ENCODE measurements at places on chromosomes 5 and 9. TPM values are rescaled to one million over a fixed set of nuclear protein-coding genes. Genes with fewer than 3 reads are reported as not detected.

PCDHGA5 gene
- not detected for total RNA-seq

DNA sequence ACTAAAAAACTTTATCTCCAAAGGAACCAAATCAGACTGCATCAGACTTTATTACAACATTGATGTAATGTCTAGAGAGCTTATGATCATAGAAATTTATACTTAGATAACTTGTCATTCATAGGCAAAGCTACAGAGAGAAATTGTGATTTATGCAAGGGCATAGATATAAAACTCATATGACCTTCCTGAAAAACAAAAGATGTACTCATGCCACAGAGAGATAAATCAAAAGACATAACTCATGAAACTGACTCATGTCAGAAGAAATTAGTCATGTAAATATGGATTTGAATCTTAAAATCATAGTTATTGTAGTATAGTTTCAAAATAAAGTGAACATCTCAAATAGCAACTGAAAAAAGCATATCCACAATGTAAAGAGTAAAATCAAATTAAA, 186.2 kb downstream of the GABBR2 start:
- DNase-seq = no peak

- no peak for DNase-seq
Measured at GRCh38 chr9:6782345-6782744, 24.6 kb downstream of the KDM4C start.

GRCh38 chr5:132674671-132675506, 1.1 kb downstream of the IL4 start:
- DNase-seq = no peak

DNA sequence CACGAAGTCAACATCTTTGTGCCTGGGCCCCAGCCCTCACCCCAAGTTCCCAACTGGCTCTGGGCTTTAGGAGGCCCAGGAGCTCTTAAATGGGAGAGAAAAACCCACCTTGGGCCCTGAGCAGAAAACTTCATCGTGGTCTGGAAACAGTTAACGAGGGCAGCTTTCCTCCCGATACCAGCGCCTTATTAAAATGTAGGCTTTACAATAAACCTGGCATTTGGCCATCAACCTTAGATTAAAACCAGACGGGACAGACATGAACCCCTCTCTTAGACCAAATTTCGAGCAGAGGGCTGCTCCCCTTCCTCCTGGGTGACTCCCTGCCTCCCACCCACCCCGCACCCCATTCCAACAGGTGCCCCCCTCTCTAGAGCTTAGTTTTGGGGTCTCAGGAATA, 39.4 kb downstream of the PRRX2 start:
- no peak for DNase-seq

Data from CD4-positive, CD25-positive, alpha-beta regulatory T cell (primary cell).